Testis (tissue), 5 donors: ENCODE measurements at places on chromosomes 12 and 14. TPM values are rescaled to one million over a fixed set of nuclear protein-coding genes. Genes with fewer than 3 reads are reported as not detected.

The ACOT6 gene
- polyA plus RNA-seq: 0.57 TPM

The SERPINA9 gene
- not detected for polyA plus RNA-seq

The PTPRQ gene
- 3.8 TPM for polyA plus RNA-seq

The ART4 gene
- polyA plus RNA-seq: 0.57 TPM

The PPP4R4 gene
- polyA plus RNA-seq: 15.8 TPM

The SYNJ2BP gene
- 59.9 TPM for polyA plus RNA-seq

The KCNA5 gene
- 0.94 TPM for polyA plus RNA-seq

The FLVCR2 gene
- 49.6 TPM for polyA plus RNA-seq

The KHNYN gene
- 27.9 TPM for polyA plus RNA-seq

DNA sequence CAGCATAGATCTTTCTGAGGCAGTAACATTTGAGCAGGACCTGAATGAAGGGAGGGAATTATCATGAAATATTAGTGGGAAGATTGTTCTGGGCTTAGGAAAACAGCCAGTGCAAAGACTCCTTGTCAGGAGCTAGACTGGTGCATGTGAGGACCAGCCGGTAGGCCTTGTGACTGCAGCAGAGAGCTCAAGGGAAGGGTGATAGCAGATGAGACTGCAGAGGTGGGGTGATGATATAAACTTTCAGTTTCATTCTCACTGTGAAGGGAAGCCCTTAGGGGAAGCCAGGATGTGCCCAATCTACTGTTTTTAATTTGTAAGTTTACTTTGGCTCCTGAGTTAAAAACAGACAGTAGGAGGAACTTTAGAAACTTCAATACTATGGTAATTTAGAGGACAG is 12.4 kb downstream of the IL22 start:
- peak; percentile 67 for DNase-seq

DNA sequence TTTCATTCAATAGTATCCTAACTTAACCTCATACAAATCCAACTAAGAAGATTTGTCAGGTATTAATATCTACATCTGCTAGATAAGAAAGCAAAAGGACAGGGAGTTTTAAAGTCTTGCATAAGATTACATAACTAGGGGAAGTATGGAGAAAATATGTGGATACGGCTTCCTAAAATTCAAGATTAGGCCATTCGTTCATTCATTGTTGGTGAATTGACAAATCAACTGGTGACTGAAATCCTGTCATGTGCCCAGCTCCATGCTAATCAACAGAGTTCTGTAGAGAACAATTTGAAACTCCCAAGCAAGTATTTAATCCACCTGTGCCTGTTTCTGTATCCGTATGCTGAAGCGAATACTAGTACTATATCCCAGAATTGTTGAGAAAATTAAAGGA is 260.9 kb upstream of the USP15 start:
- DNase-seq: no peak

DNA sequence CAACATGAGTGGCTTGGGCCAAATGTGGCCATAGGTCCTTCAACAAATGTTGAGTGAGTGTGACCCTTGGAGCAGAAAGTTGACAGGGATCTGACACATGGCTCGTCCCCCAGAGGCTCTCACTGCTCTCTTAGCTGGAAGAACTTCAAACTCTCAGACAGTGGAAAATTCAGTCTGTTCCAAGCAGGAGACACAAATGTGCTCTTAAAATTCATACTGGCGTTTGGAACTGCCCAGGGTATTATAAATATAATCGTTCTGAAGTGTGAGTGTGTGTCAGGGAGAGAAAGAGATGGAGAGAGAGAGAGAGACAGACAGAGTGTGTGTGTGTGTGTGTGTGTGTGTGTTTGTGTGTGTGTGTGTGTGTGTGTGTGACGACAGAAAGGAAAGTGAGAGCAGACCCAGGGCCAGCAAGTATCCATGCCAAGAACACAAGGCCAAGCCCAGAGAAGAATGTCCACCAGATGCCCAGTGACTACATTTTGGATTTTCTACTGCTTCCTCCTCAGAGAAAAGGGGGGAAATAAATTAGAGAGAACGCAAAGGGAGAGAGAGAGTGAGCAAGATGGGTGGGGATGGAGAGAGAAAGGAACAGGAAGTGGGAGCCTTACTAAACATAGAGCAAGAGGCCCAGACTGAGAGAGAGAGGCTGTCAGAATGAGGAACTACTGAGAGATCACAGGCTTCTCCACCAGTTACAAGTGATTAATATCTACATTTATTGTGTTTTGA is 193.6 kb upstream of the NUDT4 start:
- DNase-seq: peak; percentile 72

DNA sequence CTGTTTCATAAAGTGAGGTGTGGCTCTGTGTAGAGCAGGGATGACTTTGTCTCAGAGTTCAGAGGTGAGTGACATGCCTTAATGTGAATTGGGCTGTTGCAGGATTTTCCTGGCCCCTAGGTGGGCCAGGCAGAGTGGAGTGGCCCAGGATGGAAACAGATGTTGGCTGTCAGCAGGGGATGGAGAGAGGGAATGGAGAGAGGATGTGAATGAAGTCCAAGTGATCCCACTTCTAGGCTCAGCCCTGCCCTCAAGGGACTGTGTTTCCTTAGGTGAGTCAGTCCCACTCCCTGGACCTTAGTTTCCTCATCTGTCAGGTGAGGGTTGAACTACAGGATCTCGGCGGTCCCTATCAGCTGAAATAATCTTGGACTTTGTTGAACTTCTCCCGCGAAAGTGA is 7.5 kb downstream of the GALNT16 start:
- no peak for DNase-seq

GRCh38 chr12:98352835-98353234 is 162.6 kb upstream of the TMPO start:
- DNase-seq: no peak

DNA sequence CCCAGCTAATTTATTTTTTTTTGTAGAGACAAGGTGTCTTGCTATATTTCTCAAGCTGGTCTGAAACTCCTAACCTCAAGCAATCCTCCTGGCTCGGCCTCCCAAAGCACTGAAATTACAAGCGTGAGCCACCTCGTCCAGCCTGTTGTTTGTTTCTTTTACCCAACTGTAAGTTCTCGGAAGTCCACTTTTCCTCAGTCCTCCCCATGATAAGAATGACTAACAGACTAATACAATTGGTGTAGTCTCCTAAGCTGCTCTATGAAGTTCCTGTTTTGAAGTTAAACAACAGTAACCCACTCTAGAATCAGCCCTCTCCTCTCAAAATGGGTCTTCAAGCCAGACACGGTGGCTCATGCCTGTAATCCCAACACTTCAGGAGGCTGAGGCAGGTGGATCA is 36.5 kb downstream of the HIGD1C start:
- no peak for DNase-seq

GRCh38 chr12:66240096-66240820 is 51.2 kb downstream of the IRAK3 start:
- DNase-seq: no peak

DNA sequence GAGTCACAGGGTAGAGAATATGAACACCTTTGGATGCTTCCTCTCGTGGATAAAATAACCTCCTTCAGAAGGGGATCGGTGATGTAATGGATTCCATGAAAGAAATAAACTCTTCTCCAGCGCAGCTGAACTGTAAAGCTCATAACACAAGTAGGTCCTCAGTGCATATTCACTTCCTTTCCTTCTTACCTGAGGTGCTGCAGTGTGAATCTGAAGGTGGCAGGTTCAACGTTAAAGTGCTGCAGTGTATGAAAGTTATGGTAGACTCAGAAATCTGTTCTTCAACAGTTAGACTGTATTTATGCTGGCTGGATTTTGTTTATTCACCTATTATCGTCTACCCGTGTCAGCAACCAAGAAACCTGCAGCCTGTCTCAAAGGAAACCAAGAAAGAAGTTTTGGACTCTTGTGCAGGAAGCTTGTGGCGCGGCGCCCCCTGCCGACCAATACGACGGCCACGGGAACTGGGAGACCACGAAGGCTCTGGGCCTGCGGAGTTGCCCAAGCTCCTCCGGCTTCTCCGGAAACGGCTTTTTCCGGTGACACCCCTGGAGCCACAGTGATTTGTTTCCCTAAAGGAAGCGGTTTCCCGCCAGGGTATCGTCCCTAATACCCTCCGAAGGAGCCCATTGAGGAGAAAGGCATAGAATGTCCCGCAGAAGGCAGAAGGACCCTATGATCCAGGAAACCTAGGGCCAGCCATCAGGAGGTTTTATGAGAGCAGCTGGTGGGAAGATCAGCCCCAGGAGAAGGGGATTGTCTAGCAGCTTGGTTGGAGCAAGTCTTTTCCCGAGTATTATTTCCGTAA is 17.6 kb upstream of the RNASE3 start:
- DNase-seq: peak; percentile 92

DNA sequence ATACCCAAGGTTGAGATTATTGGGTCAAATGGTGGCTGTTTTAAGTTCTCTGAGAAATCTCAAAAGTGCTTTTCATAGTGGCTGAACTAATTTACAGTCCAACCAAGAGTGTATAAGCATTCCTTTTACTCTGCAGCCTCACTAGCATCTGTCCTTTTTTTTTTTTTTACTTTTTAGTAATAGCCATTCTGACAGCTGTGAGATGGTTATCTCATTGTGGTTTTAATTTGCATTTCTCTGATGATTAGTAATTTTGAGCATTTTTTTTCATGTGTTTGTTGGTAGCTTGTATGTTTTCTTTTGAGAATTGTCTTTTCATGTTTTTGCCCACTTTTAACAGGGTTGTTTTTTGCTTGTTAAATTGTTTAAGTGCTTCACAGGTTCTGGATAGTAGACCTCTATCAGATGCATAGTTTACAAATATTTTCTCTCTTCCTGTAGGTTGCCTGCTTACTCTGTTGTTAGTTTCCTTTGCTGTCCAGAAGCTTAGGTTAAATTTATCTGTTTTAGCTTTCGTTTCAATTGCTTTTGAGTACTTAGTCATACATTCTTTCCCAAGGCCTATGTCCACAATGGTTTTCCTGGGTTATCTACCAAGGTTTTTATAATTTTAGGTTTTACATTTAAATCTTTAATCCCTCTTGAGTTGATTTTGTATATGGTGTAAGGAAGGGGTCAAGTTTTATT is 881.3 kb upstream of the SEL1L start:
- DNase-seq: no peak

- DNase-seq: no peak
Measured at GRCh38 chr12:53747095-53747494, 4.7 kb downstream of the CISTR start.

DNA sequence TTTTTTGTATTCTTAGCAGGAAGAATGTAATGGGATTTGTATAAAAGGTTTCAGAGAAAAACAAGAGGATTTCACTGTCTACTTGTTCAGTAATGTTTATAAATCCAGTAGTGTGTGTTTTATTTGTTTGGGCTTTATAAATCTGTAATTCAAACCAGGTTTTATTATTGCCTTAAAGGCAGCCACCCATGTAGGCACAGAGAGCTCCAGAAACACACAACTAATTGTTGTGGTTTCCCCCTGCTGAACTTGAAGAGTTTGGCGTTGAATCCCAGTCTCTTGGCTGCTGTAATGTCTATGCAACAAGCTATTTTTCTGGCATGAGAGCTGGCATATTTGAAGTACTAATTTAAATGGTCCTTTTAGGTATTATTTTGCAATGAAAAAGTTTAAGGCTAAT is 63.4 kb upstream of the SLCO1C1 start:
- DNase-seq: no peak

DNA sequence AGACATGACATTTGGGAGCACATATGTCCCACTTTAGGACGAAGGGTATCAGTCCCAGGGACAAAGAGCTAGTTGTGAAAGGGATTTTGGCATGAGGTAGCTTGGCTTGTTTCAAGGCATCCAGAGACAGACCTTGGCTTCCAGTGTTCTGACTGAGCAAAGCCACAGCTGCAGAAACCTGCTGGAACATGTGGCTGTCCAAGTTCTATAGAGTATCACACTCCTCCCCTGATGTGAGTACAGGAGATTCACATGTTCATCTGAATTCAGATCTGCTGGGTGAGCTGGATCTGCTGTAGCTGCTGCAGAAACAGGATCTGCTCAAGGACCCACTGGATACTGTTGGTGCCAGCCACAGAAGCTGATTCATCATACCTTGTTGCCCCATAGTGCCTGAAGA is 10.1 kb upstream of the C14orf39 start:
- no peak for DNase-seq

GRCh38 chr12:81340910-81341309 is 263.0 kb downstream of the ACSS3 start:
- DNase-seq: no peak

- DNase-seq: no peak
Measured at GRCh38 chr12:114703060-114703493, 19.1 kb upstream of the TBX3 start.

GRCh38 chr14:100156776-100157175 is 2.7 kb downstream of the DEGS2 start:
- DNase-seq: no peak

- no peak for DNase-seq
Measured at GRCh38 chr12:59459966-59460660, 135.7 kb upstream of the SLC16A7 start.

DNA sequence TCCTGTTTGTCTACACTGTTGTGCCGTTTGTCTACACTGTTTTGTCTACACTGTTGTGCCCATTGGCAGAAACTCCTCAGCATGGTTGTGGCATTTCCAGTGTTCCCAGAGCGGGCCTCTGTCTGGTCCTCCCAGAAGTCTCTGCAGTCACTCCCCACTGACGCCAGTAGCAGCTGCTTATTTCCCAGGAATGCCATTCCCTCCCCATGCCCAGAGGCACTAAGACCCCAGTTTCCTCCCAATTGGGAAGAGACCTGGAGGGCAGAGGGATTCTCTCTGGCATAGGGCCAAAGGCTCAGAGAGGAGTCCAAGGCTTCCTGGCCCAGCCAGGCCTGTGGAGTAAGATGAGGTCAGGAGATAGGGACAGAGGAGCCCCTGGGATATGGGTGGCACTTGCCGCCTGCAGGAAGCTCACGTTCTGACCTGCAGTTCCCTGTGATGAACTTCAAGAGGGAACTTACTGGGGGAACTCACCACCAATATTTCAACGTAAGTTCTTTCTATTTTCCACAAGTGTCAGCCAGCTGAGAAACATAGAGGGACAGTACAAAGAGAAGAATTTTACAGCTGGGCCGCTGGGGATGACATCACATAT is 69.1 kb downstream of the TNFAIP2 start:
- no peak for DNase-seq

DNA sequence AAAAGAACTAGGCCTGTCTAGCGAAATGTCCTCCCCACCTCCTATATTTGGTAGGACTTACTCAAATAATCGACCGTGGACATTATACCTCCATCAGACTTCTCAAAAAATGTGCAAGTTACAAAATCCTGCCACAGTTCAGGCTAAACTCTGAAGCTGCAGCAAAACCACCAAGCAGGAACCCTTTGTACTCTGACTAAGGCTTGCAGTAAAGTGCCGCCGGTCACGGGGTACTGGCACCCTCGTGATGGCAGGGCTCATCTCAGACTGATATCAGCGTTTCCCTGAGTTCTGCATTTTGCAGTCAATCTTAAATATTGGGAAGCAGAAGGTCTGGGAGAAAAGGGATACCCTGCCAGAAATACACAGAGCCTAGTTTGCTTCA is 17.1 kb downstream of the SLC11A2 start:
- DNase-seq: peak; percentile 90

GRCh38 chr12:32052212-32052713 is 54.4 kb upstream of the BICD1 start:
- no peak for DNase-seq
